ENCODE measurements at places on chromosomes 16 and 17.

DNA sequence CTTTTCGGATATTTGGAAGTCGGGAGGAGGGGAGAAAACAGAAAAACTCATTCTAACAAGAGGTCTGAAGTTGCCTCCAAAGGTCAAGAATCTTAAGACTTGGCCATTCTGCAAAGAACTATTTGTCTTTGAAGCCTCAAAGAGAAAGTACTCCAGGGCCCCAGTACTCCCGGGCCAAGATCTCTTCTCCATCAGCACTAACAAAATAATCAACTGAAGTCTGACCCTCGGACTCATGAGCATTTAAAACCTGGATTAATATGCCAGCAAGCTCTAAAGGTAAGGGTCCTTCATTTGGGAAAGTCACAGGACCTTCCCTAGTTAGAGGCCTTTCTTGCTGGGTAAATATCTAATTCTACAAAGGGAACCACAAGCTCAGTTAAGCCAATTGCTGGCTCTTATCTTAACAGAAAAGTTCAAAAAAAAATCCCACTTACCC is 4.5 kb downstream of the AXIN2 start:
- peak; percentile 21 for DNase-seq

- no peak for DNase-seq
Observed at GRCh38 chr17:62818526-62818925, 10.4 kb upstream of the MARCHF10 start.

DNA sequence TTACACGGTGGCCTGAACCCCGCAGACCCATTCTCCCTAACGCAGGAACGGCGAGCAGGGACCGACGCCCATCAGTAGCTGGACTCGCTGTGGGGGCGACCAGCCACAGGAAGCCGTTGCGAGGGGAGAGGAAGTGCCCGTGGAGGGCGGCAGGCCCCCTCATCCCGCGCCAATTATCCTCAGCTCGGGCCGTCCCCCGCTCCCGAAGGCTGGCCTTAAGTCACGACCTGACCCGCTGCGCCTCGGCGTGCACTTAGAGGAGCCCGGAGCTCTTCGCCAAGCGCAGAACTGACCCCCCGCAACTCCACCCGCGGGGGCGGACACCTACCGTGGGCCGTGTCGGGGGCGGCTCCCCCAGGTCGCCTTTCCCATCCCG is 401 bp downstream of the ARL16 start:
- no peak for DNase-seq

DNA sequence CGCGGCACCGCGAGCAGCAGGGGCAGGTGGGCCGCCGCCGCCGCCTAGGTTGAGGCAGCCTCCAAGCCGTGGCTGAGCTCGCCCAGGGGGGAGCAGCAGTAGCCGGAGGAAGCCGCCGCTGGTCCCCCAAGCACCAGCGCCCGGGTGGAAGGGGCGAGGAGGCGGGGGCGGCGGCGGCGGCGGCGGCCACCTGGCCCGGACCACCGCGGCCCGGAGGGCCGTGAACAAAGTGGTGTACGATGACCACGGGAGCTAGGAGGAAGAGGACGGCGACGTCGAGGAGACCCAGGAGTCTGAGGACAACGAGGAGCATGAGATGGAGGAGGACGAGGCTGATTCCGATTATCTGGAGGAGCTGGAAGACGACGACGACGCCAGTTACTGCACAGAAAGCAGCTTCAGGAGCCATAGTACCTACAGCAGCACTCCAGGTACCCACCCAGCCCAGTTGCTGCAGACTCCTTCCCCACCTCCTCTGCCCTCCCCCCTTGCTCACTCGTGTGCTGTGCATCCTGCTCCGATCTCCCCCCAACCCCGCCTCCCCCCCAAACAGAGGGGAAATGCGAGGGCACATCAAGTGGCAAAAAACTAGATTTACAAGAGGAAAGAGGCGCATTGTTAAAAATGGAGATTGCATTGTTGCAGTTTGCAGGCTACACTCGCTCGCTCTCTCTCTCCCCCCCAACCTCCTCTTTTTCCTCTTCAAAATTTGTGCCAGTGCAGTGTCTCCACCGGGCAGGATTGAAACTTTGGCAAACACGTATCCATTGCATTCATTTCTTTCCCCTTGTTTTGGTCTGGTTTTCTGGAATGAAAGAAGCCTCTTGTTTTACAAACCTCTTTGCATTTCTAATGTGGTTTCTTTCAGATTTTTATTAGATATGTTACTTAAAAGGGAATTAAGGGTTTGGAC is 41.8 kb upstream of the AMZ2 start:
- DNase-seq, result peak; percentile 20

GRCh38 chr16:3195975-3196374 is 8.0 kb downstream of the OR1F1 start:
- no peak for DNase-seq

DNA sequence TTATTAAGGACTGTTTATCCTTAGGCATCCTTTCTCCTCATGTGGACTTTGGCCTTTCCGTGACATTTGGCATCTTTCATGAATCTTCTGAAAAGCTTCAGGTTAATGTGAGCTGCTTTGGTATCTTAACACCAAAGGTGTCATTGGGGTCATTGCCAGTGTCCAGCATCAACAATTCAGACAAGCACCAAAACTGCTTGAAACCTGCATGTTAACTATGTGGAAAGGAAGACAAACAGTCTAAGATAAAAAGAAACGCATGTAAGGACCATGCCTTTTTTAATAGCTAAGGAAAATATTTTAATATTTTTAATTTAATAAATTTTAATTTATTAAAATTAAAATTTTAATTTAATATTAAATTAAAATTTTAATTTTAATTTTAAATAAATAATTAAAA is 7.9 kb downstream of the ALOX12 start:
- DNase-seq, result no peak

DNA sequence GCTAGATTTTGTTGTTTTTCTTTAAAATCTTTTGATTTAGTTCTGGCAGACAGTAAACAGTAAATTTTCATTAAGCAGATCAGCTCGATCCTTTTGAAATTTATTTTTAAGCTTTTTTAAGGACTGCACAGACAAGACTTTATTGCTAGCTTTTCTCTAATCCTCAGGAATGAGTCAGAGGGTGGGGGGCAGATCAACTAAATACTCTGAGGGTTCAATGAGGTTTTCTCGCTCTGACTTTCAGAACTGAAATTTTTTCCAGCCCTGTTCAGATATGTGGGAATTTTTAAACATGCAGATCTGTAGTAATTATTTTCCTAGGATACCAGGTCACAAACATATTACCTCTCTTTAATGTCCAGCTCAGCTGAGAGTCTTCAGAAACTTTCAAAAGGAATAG is 977.2 kb downstream of the CDH11 start:
- DNase-seq, result no peak

- DNase-seq, result peak; percentile 79
Observed at GRCh38 chr17:3988297-3989040, 24.2 kb upstream of the ATP2A3 start.

DNA sequence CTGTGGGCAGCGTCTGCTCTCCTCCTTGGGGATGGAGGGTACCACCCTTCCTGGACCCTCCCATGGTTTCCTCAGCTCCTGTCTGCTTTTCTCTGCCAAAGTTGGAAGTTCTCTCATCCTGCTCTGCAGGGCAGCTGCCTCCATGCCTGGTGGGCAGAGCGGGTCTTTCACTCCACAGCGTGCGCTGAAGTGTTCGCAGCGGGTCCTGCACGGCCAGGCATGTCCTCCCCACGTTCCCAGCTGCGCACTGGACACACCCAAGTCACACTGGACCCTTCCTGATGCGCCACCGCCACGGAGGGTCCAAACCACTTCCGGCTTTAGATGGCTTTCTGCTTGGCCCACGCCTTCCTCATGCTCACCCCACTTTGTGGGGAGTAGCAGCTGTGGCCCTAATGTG is 33.7 kb upstream of the NPTX1 start:
- no peak for DNase-seq

DNA sequence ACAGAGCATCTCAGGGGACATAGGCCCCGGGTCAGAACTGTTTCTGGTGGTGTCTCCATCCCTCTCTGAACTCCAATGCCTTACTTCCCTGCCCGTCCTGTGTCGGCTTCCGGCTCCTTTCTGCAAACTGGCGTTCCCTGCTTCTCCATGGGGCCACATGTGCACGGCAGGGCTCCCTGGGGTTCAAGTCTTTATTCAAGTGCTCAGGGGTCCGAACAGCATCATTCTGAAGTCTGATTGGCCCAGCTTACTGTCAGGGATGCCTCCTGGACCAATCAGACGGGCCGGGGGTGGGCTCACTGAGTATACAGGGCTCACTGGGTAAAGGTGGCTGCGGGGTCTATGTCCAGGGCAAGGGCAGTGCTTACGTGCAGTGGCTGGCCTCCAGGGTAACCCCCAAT is 17.1 kb downstream of the C16orf82 start:
- DNase-seq, result no peak
